Urinary bladder (tissue), 4 donors: ENCODE measurements at places on chromosomes 1 and 21. TPM values are rescaled to one million over a fixed set of nuclear protein-coding genes. Genes with fewer than 3 reads are reported as not detected.

GRCh38 chr1:172599912-172600311, 59.0 kb upstream of the FASLG start:
- no peak for DNase-seq

GRCh38 chr1:30358500-30358899, 364.9 kb downstream of the MATN1 start:
- no peak for DNase-seq

- no peak for DNase-seq
These were observed 7.1 kb downstream of the ZBTB21 start for GRCh38 chr21:42003051-42003461.

DNA sequence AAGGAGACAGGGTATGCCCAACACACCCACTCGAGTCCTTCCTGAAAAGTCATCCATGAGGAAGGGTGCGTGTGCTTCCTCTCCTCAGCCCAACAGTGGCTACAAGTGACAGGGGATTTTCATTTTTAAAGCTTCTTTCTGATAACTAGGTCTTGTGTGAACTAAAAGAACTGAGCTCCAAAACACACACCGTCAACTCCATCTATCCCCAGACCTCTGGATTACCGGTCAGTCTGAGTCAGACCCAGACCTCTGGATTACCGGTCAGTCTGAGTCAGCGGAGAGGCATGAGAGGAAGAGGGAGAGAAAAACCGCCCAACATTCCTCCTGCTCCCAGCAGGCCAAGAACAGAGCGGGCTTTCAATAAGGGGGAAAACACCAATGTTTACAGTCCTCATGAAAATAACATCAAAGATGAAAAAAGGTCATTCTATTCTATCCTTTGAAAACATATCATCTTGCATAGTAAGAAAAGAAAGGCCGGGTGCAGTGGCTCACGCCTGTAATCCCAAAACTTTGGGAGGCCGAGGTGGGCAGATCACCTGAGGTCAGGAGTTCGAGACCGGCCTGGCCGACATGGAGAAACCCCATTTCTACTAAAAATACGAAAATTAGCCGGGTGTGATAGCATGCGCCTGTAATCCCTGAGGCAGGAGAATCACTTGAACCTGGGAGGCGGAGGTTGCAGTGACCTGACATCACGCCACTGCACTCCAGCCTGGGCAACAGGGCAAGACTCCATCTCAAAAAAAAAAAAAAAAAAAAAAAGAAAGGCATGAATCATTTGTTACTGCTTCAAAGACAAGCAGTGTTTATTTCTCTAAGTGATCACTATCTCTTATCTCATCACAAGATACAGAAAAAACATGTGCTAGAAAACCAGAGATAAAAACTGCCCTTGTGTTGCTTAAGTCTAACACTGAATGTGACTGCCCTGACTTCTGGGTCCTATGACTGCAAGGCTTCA, 3.4 kb downstream of the PTTG1IP start:
- DNase-seq: no peak

DNA sequence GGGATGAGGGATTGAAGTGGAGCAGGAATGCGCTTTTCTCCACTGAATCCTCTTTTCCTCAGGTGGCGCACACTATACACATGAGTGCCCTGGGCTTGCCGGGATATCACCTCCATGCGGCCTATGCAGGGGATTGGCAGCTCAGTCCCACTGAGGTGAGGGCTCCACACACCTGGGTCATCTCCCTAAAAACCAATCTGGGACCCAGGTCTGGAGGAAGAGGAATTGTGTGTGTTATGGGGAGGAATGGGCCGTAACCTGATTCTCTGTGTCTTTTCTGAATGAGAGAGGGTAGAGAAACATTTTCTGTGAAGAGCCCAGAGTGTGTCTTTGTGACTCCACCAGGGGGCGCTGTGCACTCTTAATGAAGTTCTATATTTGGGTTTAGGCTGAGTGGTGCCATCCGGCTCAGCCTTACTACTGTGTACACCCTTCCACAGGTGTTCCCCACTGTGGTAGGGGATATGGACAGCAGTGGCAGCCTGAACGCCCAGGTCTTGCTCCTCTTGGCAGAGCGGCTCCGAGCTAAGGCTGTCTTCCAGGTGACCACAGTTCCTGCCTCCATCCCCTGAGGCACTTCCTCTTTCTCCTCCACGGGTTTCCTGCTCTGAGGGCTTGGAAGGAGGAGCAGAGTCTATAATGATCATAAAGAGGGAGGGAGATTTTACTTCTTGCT, 1.5 kb downstream of the TOMM40L start:
- peak; percentile 15 for DNase-seq

DNA sequence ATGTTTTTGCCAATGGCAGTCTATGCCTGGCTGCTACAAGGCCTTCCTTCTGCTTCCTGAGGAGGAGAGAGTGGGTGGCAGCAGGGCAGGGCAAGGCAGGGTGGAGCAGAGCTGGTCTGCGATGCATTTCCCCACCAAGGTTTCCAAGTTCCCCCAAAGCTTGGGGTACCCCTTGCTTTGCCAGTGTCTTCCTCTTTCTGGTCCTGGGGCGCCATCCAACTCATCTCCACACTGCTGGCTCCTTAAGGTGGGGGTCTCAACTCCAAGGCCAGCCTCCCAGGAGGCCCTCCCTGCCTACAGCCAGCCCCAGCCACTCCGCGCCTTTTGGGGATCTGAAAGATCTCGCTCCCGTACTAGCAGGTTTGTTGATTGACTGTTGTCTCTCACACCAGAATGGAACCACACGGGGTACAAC, 3.9 kb upstream of the SKI start:
- DNase-seq: no peak

GRCh38 chr1:160204526-160205241, 500 bp upstream of the PEA15 start:
- DNase-seq: no peak

GRCh38 chr1:108708691-108709660, 3.7 kb upstream of the FNDC7 start:
- DNase-seq: no peak

DNA sequence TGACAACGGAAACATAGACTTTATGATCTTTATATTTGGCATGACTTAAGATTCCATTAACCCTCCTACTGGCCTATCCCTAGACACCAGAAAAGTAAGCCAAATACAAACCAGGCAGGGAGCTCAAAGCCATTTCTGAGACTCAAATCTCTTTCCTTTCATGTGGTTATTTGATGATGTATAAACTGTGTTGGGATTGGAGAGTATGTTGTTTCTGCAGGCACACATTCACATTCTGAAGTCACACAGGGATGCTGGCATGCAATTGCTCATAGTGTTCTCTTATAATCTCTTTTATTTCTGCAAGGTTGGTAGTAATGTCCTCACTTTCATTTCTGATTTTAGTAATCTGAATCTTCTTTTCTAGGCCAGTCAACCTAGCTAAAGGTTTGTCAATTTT, 5.8 kb downstream of the ZMYND12 start:
- no peak for DNase-seq

DNA sequence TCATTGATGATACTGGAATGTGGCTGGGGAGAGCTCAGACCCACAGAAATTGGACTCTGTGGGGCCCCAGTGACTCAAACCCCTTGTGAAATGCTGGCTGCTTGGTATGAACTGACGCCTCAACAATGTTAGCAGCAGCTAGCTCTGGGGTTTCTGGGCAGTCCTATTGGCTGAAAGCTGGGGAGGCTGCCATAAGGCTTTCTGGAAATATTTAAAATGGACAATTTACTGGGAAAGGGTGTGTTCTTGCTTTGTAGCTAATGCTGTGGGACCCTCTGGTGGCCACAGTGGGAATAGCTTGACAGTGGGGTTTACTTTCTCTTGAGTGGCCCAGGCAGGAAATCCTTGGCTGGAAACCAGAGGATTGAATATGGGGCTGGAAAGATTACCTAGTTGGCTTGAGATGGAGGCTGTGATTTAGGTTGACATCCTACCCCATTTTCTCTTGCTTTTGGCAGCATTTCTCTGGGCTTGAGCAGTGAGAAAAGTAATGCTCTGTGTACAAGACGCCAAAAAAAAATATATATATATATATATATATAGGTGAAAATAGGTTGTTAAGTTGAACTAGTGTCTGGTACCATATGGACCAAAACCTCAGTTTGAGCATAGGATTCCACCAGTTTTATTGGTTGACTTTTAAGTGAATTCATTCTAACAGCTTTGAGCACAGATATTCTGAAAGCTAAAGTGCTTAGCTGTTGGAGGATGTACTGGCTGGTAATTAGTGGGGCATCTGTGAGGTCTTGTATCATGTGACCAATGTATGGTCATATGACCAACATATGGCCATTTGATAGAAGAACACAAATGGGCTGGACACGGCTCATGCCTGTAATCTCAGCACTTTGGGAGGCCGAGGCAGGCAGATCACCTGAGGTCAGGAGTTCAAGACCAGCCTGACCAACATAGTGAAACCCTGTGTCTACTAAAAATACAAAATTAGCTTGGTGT, 8.2 kb upstream of the S100A10 start:
- peak; percentile 83 for DNase-seq

GRCh38 chr21:44709426-44710293, 1.7 kb downstream of the TSPEAR start:
- no peak for DNase-seq

DNA sequence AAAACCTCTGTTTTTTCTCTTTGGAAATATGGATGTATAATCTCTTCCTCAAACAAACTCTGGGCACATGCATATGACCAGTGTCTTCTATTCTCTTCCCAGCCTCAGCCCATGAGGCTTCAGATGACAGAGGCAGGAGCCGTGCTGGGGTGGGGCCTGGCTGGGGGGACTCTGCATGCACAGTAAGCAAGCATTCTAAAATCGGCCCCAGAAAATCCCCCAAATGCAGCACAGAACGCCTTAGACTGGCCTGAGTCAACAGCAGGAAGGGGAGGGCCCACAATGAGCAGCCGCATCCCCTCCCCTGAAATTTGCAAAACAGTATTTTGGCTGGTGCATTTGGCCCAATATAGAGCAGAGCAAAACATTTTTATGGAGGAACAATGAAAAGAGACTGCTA, 47.8 kb downstream of the ITPKB start:
- DNase-seq: no peak

DNA sequence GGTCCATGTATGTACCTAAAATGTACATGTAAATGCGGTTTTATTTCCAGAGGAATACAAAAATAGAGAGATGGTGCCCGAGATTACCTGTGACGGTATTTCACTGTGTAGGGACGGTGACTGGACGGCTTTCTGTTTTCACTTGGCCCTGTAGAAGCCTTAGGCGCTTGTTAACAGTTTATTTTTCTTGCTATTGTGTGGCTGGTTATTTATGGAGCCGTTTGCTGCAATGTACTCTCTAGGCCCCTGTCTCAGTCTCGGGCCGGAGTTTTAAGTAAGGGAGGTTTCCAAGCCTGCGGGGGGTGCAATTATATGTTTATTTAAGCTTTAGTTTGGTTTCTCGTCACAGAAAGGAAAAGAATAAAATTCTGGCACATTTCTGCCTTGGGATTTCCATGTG, 413 bp downstream of the EFCAB7 start:
- DNase-seq: no peak

DNA sequence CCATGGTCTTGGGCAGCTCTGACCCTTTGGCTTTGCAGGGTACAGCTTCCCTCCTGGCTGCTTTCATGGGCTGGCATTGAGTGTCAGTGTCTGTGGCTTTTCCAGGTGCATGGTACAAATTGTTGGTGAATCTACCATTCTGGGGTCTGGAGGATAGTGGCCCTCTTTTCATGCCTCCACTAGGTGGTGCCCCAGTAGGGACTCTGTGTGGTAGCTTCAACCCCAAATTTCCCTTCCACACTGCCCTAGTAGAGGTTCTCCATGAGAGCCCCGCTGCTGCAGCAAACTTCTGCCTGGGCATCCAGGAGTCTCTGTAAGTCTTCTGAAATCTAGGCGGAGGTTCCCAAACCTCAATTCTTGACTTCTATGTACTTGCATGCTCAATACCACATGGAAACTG, 494.5 kb upstream of the LRRC7 start:
- no peak for DNase-seq

GRCh38 chr1:162530307-162530987, 31.1 kb upstream of the UAP1 start:
- DNase-seq: no peak

- DNase-seq: no peak
These were observed 55.9 kb downstream of the NENF start for GRCh38 chr1:212488436-212489283.

- DNase-seq: no peak
These were observed 66.5 kb upstream of the RAB3GAP2 start for GRCh38 chr1:220338759-220339158.

GRCh38 chr1:205150651-205151428, 29.1 kb upstream of the RBBP5 start:
- no peak for DNase-seq

The CFAP126 gene
- not detected for total RNA-seq

The MEGF6 gene
- total RNA-seq: 14.5 TPM

The SLC5A9 gene
- 0.16 TPM for total RNA-seq

The NGF gene
- 5.8 TPM for total RNA-seq

The PTAFR gene
- 3.0 TPM for total RNA-seq

The SLFNL1 gene
- total RNA-seq: 0.69 TPM

The WARS2 gene
- total RNA-seq: 29.3 TPM
